HL-60 (cell line): ENCODE measurements at places on chromosomes 13 and 19.

- no peak for DNase-seq
Observed at GRCh38 chr19:46225558-46226004, 4.0 kb upstream of the IGFL1 start.

- no peak for DNase-seq
Observed at GRCh38 chr19:19379527-19379926, 25.9 kb upstream of the GATAD2A start.

GRCh38 chr19:45133661-45134060 lies 27.1 kb downstream of the NKPD1 start:
- DNase-seq, result no peak

GRCh38 chr19:18954094-18954493 lies 13.1 kb upstream of the HOMER3 start:
- no peak for DNase-seq

DNA sequence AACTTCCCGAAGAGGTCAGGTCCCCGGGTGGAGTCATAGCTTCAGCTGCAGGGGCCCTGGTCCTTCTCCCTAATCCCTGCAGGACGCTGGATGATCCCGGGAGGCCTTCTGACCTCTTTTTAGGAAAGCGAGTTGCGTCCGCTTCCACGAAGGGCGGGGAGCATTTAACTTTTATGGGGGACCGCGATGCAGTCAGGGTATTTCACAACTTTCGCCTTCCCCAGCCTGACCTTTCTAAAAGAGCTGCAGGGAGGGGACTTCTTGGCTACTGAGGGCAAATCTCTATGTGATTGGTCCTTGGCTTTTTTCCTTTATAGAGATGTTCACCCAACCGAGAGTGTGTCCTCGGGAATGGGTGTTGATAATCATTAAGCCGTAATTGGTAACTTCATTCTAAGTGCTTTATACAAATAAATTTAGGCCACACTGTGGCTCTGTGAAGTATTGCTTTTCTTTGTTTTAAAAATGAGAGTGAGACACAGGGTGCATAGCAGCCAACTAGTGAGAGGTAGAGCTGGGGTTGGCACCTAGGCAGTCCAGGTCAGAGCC lies 778 bp downstream of the ZNF230 start:
- DNase-seq, result peak; percentile 29

- DNase-seq, result no peak
Observed at GRCh38 chr19:49421039-49421877, 2.0 kb downstream of the PTH2 start.

GRCh38 chr13:33735276-33735675 lies 82.7 kb upstream of the RFC3 start:
- DNase-seq, result no peak

- no peak for DNase-seq
Observed at GRCh38 chr19:35125749-35126623, 8.9 kb downstream of the LGI4 start.

DNA sequence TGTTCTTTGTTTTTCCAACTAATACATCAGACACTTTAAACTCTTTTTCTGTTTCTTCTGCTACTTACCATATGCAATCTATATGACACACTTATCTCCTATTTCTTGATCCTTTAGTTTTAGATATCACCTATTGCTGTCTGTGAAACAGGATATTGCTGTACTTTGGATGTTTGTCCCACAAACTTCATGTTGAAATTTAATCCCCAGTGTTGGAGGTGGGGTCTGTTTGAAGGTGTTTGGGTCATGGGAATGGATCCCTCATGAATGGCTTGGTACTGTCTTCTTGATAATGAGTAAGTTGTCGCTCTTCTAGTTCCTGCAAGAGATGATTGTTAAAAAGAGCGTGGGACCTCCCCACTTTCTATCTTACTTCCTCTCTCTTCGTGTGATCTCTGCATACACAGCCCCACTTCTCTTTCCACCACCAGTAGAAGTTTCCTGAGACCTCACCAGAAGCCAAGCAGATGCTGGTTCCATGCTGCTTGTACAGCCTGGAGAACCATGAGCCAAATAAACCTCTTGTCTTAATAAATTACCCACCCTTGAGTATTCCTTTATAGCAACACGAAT lies 244.2 kb downstream of the NHLRC3 start:
- no peak for DNase-seq

- DNase-seq, result no peak
Observed at GRCh38 chr13:25683056-25683455, 311.3 kb downstream of the ATP8A2 start.

DNA sequence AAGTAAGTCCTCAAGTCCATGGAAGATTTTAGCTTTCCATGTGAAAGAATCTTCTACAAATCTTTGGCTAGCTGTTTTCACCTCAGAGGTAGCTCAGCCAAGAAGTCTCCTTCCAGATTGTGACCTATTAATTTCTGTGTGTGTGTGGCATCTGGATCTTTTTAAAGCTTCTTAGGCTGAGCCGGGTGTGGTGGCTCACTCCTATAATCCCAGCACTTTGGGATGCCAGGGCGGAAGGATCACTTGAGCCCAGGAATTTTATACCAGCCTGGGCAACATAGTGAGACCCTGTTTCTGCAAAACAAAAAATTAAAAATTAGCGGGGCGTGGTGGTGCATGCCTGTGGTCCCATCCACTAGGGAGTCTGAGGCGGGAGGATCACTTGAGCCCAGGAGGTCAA lies 13.4 kb upstream of the SLC44A2 start:
- DNase-seq, result no peak
